ENCODE measurements at places on chromosomes 13 and 19.

- DNase-seq: no peak
Observed at GRCh38 chr13:72255908-72256307, 388.9 kb upstream of the DACH1 start.

GRCh38 chr13:112333756-112334543, 42.2 kb upstream of the SPACA7 start:
- no peak for DNase-seq

- DNase-seq: no peak
Observed at GRCh38 chr13:46531953-46532352, 21.0 kb upstream of the LRCH1 start.

GRCh38 chr19:41500443-41500842, 57.5 kb downstream of the ERICH4 start:
- DNase-seq: no peak

- no peak for DNase-seq
Observed at GRCh38 chr19:35142606-35143230, 337 bp upstream of the FXYD7 start.

DNA sequence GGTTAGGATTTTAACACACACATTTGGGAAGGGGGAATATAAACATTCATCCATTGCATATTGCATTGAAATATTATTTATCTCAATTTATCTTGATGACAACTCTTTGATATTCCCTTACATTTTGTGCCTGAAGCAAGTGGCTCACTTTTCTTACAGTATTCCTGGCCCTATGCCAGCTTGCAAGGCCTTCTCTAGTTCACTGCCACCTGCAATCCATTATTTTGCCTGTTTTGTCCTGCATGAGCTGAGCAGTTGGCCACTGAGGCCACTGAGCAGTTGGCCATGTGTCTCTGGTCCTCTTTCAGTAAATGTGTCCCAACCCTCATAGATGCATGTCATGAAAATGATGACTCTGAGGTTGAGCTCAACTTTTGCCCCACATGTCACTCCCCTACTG, 49.8 kb downstream of the CBY2 start:
- no peak for DNase-seq

DNA sequence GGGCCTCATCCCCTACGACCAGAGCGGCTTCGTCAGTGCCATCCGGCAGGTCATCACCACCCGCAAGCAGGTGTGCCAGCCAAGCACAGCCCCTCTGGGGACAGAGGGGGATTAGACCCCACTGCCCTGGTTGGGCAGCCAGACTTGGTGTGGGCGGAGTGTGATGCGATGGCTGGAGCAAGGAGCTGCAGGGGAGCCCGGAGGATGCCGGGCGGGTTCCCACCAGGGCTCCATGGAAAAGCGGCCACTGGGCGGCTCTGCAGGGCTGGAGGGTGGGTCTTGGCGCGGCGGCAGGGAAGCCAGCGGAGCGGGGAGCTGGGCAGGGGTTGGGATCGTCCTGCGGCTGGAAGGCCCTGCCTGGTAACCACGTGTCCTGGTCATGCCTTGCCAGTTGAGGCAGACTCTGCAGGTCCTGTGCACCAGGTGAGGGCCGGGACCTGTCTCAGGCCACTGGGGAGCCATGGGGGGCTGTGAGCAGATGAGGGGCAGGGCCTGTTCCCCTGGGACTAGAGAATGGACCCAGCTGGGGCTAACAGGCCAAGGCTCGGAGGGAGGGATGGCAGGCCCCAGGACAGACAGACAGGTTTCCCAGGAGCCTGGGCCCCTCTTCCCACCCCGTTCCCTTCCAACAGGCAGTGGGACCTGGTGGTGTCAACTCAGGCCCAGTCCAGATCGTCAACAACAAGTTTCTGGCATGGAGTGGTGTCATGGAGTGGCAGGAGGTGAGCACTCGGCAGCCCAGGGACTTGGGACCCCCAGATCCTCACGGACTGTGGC, 6.3 kb downstream of the PTOV1 start:
- DNase-seq: no peak

DNA sequence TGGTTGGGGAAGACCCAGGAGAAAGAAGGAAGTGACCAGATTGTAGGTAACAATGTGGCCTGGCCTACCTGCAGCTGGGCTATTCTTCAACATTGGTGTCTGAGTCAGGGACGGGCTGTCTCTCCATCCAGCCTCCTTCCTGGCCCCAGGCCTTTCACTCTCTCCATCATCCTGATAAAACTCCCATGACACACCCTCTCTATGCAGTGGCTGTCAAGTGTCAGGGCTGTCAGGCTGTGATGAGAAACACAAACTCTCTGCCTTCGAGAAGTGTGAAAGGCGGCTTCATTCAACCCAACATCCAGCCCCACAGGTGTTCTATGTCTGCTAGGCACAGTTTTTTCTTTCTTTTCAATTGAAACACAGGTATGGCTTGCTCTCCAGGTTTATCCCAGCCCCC, 153.3 kb upstream of the VSTM2B start:
- no peak for DNase-seq

GRCh38 chr19:12247644-12248222, 47.0 kb downstream of the ZNF44 start:
- no peak for DNase-seq

GRCh38 chr13:110388108-110388943, 81.2 kb downstream of the COL4A2 start:
- DNase-seq: peak; percentile 92

- no peak for DNase-seq
Observed at GRCh38 chr13:67330149-67330548, 100.0 kb upstream of the PCDH9 start.

GRCh38 chr19:45468803-45469131, 971 bp downstream of the FOSB start:
- no peak for DNase-seq

- no peak for DNase-seq
Observed at GRCh38 chr13:76387566-76387965, 498.6 kb downstream of the KCTD12 start.

Data from coronary artery (tissue), 2 donors.